Left forelimb (tissue), 1 donor: ENCODE measurements at places on chromosomes 7 and 10.

- DNase-seq, result no peak
Observed at GRCh38 chr10:75483188-75483587, 51.8 kb downstream of the LRMDA start.

DNA sequence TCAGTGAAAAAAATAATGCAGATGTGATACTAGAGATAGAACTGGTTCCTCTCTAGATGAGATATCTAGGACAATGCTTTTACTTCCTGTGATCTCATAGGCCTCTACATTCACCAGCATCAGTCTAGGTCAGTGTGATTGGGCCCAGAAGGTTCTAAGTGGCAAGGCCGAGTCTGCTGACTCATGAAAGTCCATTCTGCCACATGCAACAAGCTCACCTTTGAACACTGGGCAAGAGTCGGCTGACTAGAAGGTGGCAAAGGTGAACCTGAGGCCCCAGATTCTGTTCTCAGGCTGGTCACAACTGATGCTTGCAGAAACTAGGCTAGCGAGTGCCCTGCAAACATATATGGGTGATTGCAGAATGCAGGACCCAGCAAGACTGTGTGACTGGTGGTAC is 105.7 kb upstream of the PLXNA4 start:
- no peak for DNase-seq

GRCh38 chr10:91571671-91572070 is 61.2 kb downstream of the PPP1R3C start:
- DNase-seq, result no peak

- DNase-seq, result no peak
Observed at GRCh38 chr10:61125560-61126170, 181.7 kb upstream of the RHOBTB1 start.

DNA sequence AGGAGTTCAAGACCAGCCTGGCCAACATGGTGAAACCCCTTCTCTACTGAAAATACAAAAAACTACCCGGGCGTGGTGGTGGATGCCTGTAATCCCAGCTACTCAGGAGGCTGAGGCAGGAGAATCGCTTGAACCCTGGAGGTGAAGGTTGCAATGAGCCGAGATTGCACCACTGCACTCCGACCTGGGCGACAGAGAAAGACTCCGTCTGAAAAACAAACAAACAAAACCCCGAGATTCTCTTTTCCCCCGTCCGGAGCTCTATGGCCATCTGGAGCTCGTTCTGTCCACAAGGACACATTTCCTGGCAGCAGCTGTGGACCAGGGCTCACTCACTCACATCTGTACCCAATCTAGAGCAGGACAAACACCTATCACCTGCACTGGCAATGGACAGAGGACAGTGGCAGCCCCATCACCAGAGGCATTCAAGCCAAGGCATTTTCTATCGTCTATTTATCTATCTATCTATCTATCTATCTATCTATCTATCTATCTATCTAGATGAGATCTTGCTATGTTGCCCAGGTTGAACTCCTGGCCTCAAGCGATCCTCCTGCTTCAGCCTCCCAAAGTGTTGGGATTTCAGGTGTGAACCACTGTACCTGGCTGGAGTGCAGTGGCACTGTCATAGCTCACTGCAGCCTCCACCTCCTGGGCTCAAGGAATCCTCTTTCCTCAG is 167.1 kb upstream of the TNRC18 start:
- no peak for DNase-seq
